ENCODE measurements at places on chromosomes 11 and 22.

DNA sequence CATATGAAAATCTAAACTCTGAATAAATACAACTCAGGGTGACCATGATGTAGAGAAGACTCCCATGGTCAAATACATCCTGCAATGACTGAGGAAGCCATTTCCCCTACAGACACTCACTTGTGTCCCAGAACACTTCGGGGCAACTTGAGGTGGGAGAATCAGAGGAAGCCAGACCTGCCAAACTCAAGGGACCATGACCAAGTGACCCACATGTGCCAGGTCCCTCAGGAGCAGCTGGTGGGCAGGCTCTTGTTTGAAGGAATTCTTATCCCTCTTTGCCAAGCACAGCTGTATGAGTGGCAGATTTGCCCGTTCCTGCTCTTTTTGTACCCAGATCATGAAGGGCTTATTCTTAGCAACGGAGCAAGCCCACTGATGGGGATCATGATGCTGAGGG, 17.8 kb downstream of the SPATA19 start:
- no peak for DNase-seq

GRCh38 chr22:43260331-43261231, 73.6 kb upstream of the TTLL12 start:
- DNase-seq, result no peak

GRCh38 chr11:65211293-65212105, 29.8 kb downstream of the CAPN1 start:
- DNase-seq, result no peak

GRCh38 chr22:24486501-24486921, 8.6 kb upstream of the UPB1 start:
- DNase-seq, result no peak

DNA sequence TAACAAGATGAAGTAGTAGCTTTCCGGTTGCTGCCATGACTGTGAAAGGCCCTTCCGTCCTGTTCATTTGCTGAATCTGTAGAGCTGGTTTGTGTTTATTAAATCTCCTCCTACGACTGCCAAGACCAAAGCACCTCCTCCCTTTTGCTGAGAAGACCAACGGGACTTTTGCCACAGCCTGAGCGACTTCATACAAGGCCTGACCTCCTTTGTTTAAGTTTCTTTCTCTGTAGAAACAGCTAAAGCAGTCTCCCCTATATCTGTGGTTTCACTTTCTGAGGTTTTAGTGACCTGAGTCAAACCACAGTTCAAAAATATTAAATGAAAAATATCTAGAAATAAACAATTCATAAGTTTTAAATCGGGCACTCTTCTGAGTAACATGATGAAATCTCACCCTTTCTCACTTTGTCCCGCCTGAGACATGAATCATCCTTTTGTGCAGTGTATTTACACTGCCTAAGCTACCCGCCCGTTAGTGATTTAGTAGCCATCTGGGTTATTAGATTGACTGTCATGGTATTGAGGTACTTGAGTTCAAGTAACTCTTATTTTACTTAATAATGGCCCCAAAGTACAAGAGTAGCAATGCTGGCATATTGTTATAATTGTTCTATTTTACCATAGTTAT, 119.1 kb upstream of the LRRC4C start:
- DNase-seq, result no peak

DNA sequence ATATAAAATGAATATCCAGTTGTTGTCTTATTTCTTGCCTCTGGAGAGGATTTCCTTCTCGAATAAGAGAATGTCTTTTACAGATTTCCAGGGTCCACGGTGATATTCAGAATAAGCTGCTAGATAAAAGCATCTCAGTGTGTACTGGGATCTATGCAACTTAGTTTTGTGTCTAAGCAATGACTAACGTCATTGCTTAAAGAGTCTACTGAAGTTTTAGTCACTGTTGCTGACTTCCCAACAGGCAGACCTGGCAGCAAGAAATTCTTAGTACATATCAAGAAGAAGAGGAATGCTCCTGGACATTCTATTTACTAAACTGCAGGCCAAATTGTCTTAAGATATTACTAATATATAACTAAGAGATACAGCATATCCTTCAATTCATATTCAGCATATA, 70.3 kb downstream of the SOX6 start:
- no peak for DNase-seq

- no peak for DNase-seq
These were observed 56.8 kb upstream of the ALX4 start for GRCh38 chr11:44366741-44367140.

DNA sequence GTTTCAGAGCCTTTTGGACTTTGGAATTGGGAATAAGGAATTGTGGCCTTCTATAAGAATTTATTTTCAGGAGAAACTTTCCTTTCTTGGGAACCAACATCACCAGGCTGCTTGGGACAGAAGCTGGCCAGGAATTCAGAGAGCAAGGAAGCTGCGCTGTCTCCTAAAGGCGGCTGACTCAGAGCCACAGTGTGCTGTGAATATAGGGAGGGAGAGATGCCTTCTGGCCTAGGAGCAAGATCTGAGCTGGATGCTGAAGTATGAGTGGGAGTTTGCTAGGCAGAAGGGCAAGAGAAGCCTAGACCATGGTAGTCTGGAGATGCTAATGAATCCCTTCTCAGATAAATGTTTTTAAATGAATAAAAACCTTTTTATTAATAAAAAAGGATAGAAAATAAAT, 213.7 kb upstream of the TBCEL start:
- no peak for DNase-seq

DNA sequence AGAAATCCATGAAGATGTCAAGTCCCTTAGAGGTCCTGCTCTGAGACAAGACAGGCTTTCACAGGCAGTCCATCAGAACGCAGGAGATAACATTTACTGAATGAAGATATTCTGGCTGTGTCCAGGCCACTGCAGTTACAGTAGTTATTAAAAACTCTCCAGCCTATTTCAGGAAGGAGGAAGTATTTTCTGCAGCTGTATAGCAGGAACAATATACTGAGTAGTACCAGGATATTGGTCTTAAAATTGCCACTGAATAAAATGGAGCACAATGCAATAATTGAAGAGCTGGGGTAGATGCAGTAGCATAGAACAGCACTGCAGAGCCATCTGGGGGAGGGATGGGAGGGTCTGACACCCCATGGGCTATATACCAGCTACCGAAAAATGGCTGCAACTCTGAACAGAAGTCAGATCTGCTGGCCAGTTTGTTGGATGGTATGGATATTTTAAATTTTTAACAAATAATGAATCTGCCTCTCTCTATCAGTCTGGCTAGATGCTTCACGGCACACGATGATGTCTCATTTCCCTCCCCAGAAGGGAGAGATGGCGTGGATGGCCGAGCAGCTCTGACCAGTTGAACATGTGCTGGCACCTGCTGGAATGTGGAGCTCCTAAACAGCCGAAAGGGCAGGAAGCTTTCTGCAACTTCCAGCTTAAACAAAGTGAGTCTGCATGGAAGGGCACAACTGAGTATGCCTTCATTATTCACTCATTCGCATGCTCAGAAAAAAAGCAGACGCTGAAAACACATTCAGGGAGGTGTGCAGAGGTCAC, 342.1 kb upstream of the SYN3 start:
- no peak for DNase-seq

- no peak for DNase-seq
These were observed 412.5 kb downstream of the FAM181B start for GRCh38 chr11:82321206-82321605.

DNA sequence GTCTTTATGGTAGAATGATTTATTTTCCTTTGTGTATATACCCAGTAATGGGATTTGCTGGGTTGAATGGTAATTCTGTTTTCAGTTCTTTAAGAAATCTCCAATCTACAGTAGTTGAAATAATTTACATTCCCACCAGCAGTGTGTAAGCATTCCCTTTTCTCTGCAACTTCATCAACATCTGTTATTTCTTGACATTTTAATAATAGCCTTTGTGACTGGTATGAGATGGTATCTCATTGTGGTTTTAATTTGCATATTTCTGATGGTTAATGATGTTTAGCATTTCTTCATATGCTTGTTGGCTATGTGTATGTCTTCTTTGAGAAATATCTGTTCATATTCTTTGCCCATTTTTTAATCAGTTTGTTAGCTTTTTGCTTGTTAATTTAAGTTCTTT, 901.2 kb downstream of the METTL15 start:
- DNase-seq, result no peak

All from HuH-7.5 (cell line).